ENCODE measurements at places on chromosomes 12 and 14. TPM values are rescaled to one million over a fixed set of nuclear protein-coding genes. Genes with fewer than 3 reads are reported as not detected.
A peak's percentile ranks its signal among the peaks of the same experiment; 100 is the strongest.

The HOXC11 gene
- total RNA-seq = not detected

The NGB gene
- total RNA-seq = not detected

GRCh38 chr12:46260913-46261476 is 7.8 kb downstream of the SLC38A1 start:
- no peak for DNase-seq
- no peaks in the 10 kb centered on the region for H3K36me3 ChIP-seq
- H3K4me3 ChIP-seq = no peak overlapping the region
- peaks cover 23% of the 10 kb centered on the region for H3K4me1 ChIP-seq
- no peaks in the 10 kb centered on the region for H3K27me3 ChIP-seq

DNA sequence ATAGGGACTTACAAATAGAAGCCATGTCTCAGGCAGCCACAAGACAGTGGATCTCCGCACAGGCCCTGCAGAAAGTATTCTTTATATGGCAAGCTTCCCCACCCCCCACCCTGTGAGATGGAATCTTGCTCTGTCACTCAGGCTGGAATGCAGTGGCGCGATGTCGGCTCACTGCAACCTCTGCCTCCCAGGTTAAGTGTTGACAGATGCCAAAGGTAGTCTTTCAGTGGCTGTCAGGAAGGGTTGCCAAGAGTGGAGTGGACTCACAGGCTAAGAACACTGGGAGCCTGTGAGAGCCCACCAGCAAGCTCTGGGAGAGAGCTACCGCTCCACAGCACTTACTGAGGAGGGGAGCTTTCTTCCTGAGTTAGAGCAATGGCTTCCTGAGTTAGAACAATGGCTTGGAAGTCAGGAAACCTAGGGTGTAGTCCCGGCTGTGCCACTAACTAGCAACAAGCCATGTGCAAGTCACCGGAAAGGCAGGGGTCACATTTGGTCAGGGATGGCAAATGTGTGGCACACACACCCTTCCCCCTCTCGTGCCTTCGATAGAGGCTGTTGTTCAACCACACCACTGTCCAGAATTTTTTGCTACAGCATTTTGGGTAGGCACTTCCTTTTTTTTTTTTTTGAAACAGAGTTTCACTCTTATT is 2.6 kb downstream of the RNASE1 start:
- H3K27me3 ChIP-seq = peaks cover 2% of the 10 kb centered on the region
- H3K4me1 ChIP-seq = no peaks in the 10 kb centered on the region
- no peak for DNase-seq
- peak overlapping the region; percentile 55 for H3K4me3 ChIP-seq
- H3K27ac ChIP-seq = peak overlapping the region; percentile 50
- no peaks in the 10 kb centered on the region for H3K36me3 ChIP-seq

DNA sequence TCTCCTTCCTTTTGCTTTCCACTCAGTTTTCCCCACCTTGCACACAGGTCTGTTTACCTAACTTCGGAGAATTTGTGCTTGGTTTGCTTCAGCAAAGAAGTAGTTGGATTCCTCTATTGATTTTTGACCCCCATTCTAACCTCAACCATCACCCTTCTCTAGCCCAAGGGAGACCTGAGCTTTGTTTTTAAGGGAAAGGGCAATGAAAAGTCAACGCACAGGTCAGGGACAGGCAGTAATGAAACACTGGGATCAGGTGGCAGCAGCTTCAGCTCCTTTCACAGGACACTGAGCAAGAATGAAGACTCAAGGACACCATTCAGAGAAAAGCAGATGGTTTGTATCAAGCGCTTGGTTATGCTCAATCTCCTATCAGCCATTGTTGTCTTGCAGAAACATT is 46.9 kb upstream of the KRR1 start:
- no peaks in the 10 kb centered on the region for H3K4me1 ChIP-seq
- H3K27ac ChIP-seq = no peak overlapping the region
- DNase-seq = no peak
- H3K4me3 ChIP-seq = no peak overlapping the region
- H3K36me3 ChIP-seq = no peaks in the 10 kb centered on the region
- H3K27me3 ChIP-seq = no peaks in the 10 kb centered on the region

DNA sequence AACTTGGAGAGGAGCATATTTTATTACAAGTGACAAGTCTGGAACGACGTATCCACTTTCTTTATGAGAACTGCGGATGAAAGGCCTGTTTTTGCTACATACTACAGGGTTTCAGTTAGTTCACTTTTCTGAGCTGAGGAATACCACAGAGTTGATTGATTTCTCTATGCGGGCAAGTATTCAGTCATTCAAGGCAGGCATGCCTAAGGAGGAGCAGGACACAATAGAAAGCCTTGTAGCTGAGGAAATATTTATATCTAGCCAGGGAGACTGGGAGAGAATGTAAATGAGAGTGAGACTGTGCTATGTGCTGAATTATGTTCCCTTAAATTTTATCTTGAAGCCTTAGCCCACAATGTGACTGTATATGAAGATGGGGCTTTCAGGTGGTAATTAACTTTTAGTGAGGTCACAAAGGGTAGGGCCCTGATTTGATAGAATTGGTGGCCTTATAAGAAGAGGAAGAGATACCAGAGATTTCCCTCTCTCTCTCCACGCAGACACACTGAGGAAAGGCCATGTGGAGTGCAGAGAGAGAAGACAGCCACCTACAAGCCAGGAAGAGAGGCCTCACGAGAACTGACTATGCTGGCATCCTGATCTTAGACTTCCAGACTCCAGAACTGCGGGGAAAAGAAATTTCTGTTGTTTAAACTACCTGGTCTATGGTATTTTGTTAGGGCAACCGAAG is 459.0 kb upstream of the ATP2B1 start:
- no peaks in the 10 kb centered on the region for H3K36me3 ChIP-seq
- H3K27me3 ChIP-seq = no peaks in the 10 kb centered on the region
- no peaks in the 10 kb centered on the region for H3K4me1 ChIP-seq
- H3K4me3 ChIP-seq = no peak overlapping the region

- DNase-seq = no peak
- no peaks in the 10 kb centered on the region for H3K36me3 ChIP-seq
- no peaks in the 10 kb centered on the region for H3K27me3 ChIP-seq
- H3K27ac ChIP-seq = no peak overlapping the region
Observed at GRCh38 chr12:97216848-97217247, 245.8 kb upstream of the RMST start.

GRCh38 chr12:131133015-131133905 is 179.6 kb downstream of the ADGRD1 start:
- H3K27me3 ChIP-seq = no peaks in the 10 kb centered on the region
- H3K4me3 ChIP-seq = no peak overlapping the region
- peak; percentile 81 for DNase-seq
- no peaks in the 10 kb centered on the region for H3K4me1 ChIP-seq
- no peaks in the 10 kb centered on the region for H3K36me3 ChIP-seq

GRCh38 chr12:106073179-106073578 is 65.6 kb downstream of the NUAK1 start:
- H3K36me3 ChIP-seq = peaks cover under 1% of the 10 kb centered on the region
- peaks cover 1% of the 10 kb centered on the region for H3K4me1 ChIP-seq
- no peaks in the 10 kb centered on the region for H3K27me3 ChIP-seq
- H3K27ac ChIP-seq = no peak overlapping the region

DNA sequence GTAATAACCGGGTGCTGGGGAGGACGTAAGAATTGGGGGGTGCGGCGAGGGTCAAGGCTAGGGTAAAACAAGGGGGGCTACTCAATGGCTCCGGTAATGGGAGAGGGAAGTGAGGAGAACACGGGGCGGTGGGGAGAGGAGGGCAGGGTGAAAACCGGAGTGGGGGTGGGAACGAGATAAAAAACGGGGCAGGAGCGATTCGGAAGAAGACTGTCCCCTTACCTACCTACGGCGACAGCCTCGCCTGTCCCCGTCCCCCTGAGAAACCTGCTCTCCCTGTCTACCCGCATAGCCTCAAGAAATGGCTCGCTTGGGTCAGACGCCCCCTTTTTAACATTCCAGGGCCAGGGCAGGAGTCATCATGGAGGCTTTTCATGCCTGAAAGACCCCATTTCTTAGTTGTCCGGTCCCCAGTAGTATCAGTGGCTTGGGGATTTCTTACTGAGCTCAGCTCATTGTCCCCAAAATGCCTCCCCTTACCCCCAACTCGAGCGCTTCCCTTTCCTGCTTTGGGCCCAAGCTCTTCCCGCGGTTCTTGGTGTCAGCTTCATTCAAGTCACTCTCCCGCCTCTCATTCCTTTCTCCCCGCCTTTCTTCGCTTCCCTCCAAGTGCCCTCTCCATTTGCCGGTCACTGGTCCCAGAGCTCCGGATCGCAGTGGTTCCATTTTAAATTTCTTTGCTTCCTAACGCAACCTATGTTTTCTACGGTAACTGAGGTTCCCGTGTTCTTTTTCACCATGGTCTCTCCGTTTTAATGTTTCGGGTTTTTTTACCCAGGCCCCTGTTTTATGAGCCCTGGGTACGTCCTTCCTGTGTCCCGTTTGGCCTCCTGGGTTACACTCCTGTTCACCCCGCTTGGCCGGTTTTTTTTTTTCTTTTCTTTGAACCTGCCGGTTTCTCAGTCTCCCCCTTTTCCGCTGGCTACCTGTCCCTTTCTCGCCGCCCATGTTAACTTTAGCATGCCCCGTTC is 1.2 kb upstream of the WSB2 start:
- peak overlapping the region; percentile 96 for H3K4me3 ChIP-seq
- DNase-seq = no peak
- H3K27ac ChIP-seq = peak overlapping the region; percentile 98
- no peaks in the 10 kb centered on the region for H3K27me3 ChIP-seq

- H3K4me1 ChIP-seq = no peaks in the 10 kb centered on the region
- H3K4me3 ChIP-seq = peak overlapping the region; percentile 67
- H3K36me3 ChIP-seq = no peaks in the 10 kb centered on the region
Observed at GRCh38 chr12:22333713-22334409, 646 bp downstream of the ST8SIA1 start.

GRCh38 chr12:100267603-100268281 is 765 bp downstream of the SCYL2 start:
- no peaks in the 10 kb centered on the region for H3K27me3 ChIP-seq
- DNase-seq = no peak
- no peaks in the 10 kb centered on the region for H3K36me3 ChIP-seq

Measured in psoas muscle (tissue), 8 donors.